ENCODE measurements at places on chromosomes 5 and 9.

DNA sequence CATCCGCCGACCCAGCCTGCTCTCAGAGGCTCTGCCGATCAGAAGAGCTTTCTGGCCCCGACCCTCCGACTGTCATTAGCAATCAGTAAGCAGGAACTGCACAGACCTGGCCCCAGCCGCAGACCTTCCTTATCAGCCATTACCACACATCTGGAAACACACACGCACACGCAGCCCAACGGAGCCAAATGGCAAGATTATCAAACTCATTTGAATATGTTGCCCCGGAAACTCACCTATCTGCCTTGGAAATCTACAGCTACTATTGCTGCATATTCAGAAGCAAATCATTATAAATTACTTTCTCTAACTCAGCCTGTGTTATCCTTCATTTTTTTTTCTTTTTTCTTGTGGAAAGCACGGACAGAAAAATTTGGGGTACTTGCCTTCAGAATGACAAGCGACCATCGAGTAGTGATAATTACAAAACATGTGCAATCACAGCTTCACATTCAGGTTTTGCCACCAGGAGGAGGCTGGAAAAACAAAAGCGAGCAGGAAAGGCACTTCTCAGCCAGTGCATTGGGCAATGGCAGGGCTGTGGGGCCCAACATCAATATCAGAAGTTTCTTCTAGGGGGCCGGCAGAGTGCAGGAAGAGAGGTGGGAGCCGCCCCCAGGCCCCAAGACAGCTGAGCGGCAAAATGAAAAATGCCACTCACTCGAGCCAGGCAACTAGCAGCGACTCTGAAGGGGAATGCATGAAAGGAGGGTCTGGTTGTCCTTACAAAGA is 122.3 kb downstream of the VAV2 start:
- no peak for DNase-seq

- no peak for DNase-seq
These were observed 22.7 kb downstream of the CAVIN4 start for GRCh38 chr9:100600521-100601079.

- DNase-seq: no peak
These were observed 260.7 kb downstream of the ICE1 start for GRCh38 chr5:5683174-5683573.

DNA sequence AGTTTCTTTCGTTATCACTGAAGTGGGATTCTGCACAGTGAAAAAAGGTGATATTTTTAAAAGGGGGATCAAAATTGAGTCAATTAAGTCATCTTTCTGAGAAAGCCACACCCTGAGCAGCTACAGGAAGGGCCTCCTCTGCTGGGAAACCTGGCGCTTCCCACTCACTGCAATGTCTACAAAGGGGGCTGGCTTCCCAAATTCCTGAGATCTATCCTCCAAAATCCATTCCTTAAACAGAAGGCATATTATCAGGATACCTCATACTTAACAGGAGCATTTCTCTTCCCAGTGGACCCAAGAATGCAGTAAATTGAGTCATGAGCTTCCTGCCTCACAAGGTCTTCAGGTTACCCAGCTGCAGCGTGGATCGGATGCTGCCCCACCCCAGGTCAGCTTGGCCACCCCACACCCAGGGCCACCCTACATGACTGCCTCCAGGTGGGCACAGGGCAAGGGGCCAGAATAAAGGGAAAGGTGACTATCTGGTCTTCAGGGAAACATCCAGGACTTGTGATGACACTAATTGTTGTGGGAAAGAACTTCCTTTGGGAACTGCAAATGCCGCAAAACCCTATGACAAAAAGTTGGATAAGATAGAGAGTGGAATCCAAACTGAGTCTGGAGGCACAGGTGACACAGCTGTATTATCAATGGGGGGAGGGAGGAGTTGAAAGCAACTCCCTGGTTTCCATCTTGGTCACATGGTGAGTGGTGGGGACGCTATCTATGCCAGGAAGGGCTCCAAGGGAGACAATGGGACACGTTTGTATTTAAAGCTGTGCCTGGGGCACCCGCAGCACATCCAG is 42.3 kb downstream of the ROR2 start:
- no peak for DNase-seq

GRCh38 chr9:129889941-129890717 is 54.9 kb downstream of the USP20 start:
- DNase-seq: no peak

DNA sequence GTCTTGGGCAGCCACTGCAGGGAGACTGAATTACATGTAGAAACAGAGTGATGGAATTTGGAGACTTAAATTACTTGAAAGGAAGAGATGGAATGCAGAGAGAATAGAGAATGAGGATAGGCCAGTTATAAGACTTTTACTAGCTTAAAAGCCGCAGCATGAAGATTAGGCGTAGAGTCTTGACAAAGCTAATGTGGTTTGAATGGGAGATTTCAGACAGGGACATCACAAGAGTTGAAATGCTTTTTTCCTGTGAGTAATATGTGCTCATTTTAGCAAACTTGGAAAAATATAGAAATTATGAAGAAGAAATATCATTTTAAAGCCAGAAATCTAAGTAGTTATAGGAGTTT is 7.5 kb downstream of the CENPP start:
- no peak for DNase-seq

DNA sequence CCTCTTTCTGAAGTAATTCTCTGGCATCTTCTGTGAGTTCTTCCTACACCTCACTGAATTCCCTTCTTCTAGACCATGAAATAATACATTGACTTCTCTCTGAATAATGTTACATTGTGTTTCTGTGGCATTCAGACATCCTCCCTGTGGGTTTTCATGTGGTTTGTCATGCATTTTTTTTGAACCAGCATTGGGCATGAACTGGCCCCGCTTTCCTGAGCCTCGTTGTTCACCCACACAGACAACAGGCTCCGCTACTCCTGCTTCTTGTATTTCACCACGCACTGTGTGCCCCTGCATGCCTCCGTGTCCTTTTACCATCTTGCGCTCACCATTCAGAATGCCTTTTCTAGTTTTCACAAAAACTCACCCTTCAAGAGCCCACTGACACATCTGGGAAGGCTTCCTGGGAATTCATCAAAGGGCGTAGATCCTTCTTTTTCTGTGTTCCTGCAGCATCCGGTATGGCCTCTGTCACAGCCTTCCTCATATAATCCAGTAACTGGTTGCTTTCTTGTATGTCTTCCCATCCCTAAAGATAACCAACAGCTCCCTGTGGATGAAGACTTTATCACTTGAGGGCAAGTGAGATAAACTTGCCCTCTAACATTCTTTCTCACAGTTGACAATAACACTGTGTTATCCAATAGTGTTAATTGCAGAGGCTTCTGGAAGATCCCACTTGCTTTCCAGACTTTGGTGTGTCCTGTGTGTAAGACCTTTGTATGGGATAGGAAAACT is 51.5 kb upstream of the ADAMTSL1 start:
- DNase-seq: no peak

GRCh38 chr9:68560071-68560844 is 19.6 kb upstream of the TMEM252 start:
- no peak for DNase-seq

DNA sequence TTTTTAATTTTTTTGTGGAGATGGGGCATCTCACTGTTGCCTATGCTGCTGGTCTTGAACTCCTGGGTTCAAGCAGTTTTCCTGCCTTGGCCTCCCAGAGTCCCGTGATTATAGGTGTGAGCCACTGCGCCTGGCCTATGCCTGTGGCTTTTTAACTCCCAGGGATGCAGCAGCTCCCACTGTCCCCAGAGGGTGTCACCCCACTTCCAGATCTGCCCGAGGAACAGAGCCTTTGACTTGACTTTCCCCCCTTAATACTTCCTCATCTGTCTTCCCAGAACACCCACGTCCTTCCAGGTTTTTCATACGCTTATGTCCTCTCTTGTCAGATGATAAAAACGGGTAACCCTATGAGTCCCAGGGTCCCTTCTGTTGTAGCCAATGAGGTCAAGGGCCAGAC is 7.6 kb upstream of the PRRC2B start:
- no peak for DNase-seq

GRCh38 chr5:13218518-13218917 is 726.0 kb downstream of the DNAH5 start:
- no peak for DNase-seq

DNA sequence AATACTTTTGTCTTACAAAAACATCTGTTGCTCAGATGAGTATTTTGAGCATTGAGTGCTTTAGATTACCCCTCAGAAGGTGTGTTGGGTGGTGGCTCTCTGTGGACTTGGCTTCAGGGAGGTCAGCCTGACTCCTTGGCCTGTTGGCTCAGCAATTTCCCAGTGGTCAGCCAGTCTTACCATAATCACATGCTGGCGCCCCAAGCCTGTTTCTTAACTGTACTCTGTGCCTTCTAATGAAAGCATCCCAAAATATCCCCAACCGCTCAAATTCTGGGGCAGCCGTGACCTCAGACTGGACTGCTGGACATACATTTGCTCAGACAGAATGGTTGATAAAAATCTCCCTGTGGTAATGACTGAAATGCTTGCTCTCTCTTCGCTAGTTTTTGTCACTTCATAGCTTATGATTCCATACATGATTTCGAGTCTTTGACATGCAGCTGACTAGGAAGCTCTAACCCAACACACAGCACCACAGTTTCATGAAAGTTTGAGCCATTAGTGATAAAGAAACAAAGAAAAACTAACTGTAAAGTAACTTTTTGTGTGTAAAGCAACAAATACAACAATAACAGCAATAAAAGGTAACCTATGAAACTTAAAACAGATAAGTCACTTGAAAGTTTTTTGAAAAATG is 562.2 kb upstream of the MEF2C start:
- DNase-seq: no peak

DNA sequence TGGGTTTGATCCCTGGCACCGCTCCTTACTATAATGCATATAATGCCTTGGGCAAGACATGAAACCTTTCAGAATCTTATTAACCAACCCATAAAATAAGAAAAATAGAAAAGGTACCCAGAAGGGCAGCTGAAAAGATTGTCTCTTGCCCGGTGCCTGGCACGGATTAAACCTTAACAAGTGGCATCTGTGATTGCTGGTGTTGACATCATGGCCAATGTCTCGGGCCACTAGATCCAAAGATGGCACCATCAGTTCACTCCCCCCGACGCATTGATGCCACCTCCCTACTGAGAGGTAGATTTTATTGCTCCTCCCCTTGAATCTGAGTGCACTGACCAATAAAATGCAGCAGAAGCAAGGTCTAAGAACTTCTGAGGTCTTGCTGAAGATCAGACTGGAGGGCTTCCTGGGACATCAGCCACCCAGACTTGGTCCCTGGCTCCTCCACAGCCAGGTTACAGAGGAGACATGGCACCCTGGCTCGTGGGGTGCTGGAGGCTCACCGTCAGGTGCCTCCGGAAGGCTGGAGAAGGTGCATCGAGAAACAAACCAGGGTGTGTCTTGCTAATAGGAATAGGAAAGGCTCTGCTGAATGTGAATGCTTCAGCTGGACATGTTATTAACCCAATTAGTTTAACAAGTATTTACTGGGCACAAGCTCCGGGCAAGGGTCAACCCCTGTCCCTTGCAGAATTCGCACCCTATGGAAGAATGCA is 80.0 kb upstream of the COL5A1 start:
- no peak for DNase-seq

- DNase-seq: no peak
These were observed 326.5 kb downstream of the CAAP1 start for GRCh38 chr9:26566141-26566540.

DNA sequence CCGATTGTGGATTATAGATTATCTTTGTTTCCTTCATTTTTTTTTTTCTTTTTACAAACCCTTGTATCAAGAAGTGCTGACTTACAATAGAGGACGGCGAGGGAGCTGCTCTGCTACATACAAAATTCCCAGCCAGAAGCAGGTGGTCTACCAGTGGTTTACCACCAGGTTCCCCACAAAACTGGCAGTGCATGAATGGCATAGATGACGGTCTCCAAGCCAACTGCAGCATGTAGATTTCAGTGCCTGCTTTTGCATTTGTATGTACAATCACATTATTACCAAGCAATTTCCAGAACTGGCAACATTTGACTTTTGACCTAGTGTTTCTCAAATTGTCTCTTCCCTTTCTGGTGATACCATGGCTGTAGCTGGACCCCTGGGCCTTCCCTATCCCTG is 84.0 kb downstream of the ACER2 start:
- DNase-seq: no peak

DNA sequence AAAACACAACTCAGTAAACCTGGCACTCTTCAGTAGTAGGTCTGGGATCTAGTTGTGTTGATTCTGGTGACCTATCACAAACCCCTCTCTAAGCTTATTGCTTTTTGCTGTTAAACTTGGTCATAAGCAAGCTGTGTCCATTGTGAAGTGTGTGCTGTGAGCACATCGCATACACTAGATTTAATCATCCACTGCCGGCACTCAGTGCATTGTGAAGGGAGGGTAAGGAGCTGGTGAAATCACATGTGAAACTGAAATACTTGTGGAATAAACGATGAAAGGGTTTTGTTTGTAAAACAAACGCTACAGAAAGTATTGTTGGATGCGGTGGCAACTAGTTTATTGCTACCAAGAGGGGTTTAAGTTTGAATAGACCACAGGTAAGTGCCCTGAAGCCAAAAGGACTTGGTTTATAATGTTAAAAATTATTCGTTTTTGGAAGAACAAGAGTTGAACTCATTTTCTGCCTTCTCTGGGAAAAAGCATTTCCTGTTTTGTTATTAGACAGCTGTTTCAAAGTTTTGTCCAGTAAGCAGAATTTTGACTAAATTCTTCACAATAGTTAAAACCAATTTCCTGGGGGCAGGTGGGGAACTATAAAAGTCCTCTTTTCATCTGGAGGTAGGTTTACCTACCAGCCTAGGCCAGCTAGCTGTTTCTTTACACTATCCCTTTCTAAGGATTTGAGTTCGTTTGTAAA is 24.6 kb downstream of the TJP2 start:
- DNase-seq: no peak

GRCh38 chr5:136619556-136619955 is 254.2 kb upstream of the TRPC7 start:
- no peak for DNase-seq

All from NK-92 treated with Interleukin-12 subunit alpha and Interleukin-12 subunit beta, amount 100 ng/mL, for 24 hours (cell line).